Activated CD8-positive, alpha-beta memory T cell treated with anti-CD3 and anti-CD28 coated beads for 48 hours (primary cell): ENCODE measurements at places on chromosomes 3 and 15.

- DNase-seq, result no peak
Observed at GRCh38 chr3:50010959-50011358, 71.0 kb downstream of the RBM6 start.

GRCh38 chr15:86055688-86056087, 24.0 kb upstream of the AGBL1 start:
- no peak for DNase-seq

DNA sequence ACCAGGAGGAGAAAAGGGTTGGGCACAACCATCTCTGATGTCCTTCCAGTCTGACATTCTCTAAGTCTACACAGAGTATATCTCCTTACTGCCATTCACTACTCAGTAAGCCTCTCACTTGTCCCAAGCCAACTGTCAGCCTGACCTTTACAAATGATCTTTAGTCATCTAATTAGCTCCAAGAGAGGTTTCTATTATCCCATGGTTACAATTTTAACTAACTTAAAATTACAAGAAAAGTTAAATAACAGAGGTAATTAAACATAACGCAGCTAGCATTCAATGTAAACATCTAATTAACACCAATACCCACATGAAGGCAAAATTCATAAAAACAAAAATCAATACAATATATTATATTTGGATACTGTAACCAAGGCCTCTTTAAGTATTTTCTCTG, 126.9 kb downstream of the LSAMP start:
- DNase-seq, result no peak

DNA sequence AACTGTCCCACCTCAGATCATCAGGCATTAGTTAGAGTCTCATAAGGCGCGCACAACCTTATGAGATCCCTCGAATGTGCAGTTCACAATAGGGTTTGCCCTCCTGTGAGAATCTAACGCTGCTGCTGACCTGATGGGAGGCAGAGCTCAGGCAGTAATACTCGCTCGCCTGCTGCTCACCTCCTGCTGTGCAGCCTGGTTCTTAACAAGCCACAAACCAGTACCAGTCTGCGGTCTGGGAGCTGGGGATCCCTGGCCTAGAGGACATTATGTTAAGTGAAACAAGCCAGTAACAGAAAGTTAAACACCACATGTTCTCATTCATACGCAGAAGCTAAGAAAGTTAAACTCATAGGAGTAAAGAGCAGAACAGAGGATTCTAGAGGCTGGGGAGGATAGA, 47.0 kb downstream of the MAP3K13 start:
- DNase-seq, result no peak

GRCh38 chr3:10189557-10190354, 25.0 kb downstream of the IRAK2 start:
- DNase-seq, result no peak

DNA sequence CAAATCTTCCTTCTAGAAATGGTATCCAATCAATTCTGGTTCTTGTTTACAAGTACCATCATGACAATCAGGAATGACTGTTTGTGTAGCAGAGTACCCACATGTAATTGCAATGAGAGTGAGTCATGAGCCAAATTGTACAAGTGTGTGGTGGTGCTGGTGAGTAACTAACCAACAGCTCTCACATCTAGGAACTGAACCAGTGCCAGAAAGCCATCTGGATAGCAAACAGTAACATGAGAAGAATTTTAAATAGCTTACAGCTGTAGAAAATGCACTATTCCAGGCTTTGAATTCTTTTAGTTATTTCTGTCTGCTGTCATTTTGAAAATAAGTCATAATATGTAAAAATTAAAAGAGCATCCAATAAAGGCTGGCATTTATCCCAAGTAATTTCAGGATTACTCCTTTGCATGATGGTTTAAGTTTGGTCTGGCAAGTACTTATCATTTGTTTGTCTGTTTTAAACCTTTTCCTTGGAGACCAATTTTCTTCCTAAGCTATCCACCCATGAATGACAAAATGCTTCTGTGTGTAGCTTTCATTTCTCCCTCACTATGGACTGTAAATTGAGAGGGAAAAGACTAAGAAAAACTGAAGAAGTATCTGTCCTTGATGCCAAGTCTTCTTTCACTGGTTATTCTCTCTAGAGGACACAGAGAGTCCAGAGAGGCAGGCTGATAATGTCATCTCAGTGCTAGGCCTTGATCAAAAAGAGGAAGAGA, 60.0 kb downstream of the PIK3CB start:
- no peak for DNase-seq

DNA sequence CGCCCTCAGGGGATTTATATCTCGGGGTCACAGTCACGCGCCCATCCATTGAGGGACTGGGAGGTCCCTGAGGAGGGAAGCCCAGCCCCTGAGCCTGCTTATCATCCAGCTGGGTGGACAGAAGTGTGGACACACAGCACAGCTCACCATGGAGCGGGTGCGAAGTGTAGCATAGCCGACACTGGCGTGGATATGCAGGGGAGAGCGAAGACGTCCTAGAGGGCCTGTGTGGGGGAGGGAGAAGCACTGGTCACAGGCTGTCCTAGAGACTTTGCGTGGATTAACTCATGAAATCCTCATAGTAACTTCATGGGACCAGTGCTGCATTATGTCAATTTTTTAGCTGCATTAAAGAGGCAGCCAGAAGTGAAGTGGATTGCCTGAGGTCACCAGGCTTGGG, 26.1 kb upstream of the PLXND1 start:
- no peak for DNase-seq

DNA sequence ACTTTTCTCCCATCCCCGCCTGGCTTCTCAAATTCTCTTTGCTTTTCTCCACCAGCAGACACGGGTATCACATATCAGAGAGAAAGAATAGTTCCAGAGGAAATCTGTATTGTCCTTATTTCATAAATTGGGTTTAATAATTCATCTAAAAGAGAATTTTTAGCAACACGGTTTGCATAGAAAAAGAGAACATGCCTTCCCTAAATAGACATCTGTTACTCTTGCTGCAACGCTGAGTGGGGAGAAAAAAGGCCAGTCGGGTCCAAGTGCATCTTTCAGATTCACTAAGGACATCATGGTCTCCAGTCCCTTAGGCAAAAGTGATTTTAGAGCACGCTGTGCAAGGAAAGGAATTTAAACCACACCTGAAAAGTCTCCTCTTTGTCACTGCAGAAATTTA, 201.3 kb downstream of the ABHD5 start:
- DNase-seq, result no peak

DNA sequence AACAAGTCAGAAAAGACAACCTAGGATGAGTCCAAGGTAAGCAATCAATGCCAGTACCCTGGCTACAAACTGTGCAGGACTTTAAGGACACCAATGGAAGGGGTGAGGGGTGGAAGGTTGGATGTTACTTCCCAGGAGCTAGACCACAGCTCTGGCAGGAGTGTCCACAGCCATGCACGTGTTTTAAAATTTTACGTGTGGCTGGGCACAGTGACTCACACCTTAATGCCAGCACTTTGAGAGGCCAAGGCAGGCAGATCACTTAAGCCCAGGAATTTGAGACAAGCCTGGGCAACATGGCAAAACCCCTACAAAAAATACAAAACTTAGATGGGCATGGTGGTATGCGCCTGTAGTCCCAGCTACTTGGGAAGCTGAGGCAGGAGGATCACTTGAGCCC, 14.7 kb upstream of the HDC start:
- no peak for DNase-seq

GRCh38 chr3:102348904-102349303, 85.9 kb upstream of the ZPLD1 start:
- DNase-seq, result no peak
